ENCODE measurements at places on chromosomes 12 and 14. TPM values are rescaled to one million over a fixed set of nuclear protein-coding genes. Genes with fewer than 3 reads are reported as not detected.

LRRIQ1 gene
- total RNA-seq, result not detected

DNA sequence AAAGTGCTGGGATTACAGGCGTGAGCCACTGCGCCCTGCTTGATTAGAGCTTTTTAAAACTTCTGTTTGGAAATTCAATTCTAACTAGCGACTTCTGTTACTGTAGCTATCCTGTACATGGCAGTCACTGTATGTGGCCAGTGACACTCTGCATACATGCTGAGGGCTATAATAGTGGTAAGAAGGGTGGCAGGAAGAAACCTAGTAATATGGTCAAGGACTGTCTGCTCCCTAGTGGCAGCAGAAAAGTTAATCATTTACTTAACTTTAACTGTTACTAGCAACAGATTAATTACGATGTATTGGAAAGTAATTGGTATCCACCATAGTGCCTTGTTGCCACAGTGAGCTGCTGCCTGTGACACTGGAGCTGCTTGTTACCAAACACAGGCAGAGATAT is 149.0 kb downstream of the KITLG start:
- DNase-seq, result peak; percentile 3
- H3K36me3 ChIP-seq, result no peaks in the 10 kb centered on the region
- no peak overlapping the region for H3K4me3 ChIP-seq
- no peaks in the 10 kb centered on the region for H3K27me3 ChIP-seq

DNA sequence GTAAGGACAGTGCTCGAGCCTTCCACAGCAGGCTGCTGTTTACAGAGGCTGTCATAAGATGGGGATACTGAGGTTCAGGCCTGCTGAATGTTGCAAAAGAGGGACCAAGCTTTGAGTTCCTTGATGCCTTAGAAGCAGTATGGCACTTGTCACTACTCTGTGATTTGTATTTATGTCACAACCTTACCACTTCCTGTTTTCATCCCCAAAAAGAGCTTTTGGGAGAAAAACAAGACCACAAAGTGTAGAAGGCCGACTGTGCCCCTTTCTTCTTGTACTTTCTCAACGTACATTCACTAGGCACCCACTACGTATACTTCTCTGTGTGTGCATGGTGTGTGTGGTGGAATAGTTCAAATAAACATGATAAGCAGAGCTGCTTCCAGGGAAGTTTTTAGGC is 90.1 kb downstream of the DRAM1 start:
- no peaks in the 10 kb centered on the region for H3K27me3 ChIP-seq
- no peaks in the 10 kb centered on the region for H3K4me1 ChIP-seq
- no peak for DNase-seq
- no peaks in the 10 kb centered on the region for H3K36me3 ChIP-seq
- H3K27ac ChIP-seq, result no peak overlapping the region
- no peak overlapping the region for H3K4me3 ChIP-seq

DNA sequence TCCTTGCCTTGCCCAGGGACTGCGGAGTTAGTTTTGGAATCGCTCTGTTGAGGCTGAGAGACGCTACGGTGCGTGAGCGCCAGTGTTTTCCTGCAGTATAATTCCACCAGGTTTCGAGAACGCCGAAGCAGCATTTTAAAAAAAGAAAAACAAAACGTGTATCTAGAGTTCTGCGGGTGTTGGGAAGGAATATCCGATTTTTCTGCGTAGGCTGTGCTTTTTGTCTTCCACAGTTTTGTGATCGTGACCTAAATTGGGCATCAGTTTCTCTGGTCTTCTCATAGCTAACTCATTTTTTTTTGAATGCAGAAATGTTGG is 778 bp downstream of the DNM1L start:
- H3K27ac ChIP-seq, result peak overlapping the region; percentile 95
- peaks cover 22% of the 10 kb centered on the region for H3K4me1 ChIP-seq
- no peak for DNase-seq

GRCh38 chr12:132373901-132374611 is 44.7 kb upstream of the GALNT9 start:
- no peaks in the 10 kb centered on the region for H3K36me3 ChIP-seq
- no peak overlapping the region for H3K4me3 ChIP-seq
- no peak for DNase-seq
- no peaks in the 10 kb centered on the region for H3K27me3 ChIP-seq
- H3K27ac ChIP-seq, result no peak overlapping the region

All from Caco-2 (cell line).